Activated naive CD4-positive, alpha-beta T cell treated with Interleukin-2 at 50 U/mL for 16 hours (primary cell): ENCODE measurements at places on chromosomes 6 and 20.

DNA sequence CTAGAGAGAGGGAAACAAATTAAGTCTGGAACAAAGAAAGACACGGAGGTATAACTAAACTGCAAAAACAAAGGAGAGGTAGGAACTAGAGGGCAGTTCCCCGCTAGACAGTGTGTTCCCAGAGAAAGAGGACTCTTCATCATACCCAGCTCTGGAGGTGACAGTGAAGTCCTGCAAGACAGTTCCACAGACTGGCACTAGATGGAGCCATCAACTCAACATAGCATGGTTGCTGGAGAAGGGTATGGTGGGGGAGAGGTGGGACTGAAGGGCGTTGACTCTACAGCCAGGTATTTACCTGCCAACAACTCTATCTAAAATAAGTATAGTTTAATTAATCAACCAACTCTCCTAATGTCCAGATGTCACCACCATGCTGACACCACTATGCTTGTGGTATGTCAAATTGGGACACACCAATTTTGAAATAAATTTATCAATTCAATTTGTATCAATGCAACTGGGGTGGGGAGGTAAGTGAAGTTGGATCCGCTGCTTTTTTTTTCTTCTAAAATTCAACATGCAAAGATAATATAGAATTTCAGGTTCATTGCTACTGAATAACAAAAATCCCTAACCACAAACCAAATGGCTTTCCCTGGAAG lies 9.7 kb downstream of the BACH2 start:
- peak; percentile 65 for DNase-seq

DNA sequence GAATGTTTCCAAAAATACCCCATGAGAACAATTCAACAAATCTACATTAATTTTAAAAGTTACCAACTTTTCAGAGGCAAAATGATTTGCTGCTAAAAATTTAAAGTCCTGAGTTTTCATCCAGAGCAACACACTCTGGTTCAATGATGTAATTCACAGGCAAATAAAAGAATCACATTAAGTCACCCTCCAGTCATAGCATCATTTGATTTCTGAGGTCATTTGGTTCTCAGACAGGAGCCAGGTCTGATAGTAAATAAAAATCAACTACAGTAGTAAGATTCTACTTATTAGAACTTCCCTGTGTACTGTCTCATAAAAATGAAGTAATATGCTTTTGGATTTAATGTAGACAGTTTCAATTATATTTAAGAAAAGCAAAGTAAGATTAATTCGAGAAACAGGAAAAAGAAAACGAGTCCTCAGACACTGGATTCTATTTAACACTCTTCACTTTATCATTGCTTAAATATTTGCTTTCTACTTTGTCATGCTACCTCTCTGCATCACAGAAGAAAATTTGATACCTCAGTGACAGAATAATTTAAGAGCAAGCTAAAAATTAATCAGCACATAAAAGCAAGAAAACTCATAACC lies 25.8 kb downstream of the MAP7 start:
- DNase-seq, result no peak

GRCh38 chr6:71294121-71294523 lies 5.5 kb downstream of the OGFRL1 start:
- no peak for DNase-seq

DNA sequence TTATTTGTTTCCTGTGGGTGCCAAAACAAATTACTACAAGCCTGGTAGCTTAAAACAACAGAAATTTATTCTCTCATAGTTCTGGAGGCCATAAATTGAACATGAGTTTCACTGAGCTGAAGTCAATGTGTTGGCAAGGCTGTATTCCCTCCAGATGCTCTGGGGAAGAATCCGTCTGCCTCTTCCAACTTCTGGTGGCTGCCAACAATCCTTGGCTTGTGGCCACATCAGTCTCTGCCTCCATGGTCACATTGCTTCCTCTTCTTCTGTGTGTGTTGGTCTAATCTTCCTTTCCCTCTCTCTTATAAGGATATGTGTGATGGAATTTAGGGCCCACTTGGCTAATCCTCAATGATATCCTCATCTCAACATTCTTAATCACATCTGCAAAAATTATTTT lies 92.8 kb upstream of the EPB41L1 start:
- no peak for DNase-seq

- DNase-seq, result no peak
Observed at GRCh38 chr20:45073221-45073620, 27.7 kb downstream of the KCNS1 start.

GRCh38 chr6:3009930-3010329 lies 10.2 kb downstream of the NQO2 start:
- no peak for DNase-seq

GRCh38 chr6:159959165-159959975 lies 9.5 kb upstream of the IGF2R start:
- no peak for DNase-seq

DNA sequence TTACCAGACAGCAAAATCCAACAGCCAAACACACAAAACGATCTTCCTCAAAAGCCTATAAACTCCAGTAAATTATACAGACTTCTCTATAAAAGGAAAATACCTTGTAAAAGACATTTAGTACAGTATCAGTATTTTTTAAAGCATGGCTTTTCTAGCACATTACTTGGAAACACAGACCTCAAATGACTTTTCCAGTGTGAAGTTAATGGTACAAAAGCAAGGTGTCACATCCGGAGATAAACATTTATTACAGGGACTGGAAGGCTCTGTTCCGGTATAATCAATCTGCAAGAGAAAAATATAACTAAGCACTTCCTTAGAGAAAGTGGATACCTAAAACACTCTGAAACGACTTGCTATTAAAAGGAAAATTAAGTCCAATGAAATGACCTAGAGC lies 17.1 kb downstream of the TMEM30A start:
- no peak for DNase-seq

- no peak for DNase-seq
Observed at GRCh38 chr6:44041461-44042260, 85.6 kb downstream of the MRPL14 start.

GRCh38 chr6:141244366-141244765 lies 888.4 kb upstream of the GJE1 start:
- no peak for DNase-seq

GRCh38 chr6:139960671-139961070 lies 586.2 kb upstream of the CITED2 start:
- no peak for DNase-seq

DNA sequence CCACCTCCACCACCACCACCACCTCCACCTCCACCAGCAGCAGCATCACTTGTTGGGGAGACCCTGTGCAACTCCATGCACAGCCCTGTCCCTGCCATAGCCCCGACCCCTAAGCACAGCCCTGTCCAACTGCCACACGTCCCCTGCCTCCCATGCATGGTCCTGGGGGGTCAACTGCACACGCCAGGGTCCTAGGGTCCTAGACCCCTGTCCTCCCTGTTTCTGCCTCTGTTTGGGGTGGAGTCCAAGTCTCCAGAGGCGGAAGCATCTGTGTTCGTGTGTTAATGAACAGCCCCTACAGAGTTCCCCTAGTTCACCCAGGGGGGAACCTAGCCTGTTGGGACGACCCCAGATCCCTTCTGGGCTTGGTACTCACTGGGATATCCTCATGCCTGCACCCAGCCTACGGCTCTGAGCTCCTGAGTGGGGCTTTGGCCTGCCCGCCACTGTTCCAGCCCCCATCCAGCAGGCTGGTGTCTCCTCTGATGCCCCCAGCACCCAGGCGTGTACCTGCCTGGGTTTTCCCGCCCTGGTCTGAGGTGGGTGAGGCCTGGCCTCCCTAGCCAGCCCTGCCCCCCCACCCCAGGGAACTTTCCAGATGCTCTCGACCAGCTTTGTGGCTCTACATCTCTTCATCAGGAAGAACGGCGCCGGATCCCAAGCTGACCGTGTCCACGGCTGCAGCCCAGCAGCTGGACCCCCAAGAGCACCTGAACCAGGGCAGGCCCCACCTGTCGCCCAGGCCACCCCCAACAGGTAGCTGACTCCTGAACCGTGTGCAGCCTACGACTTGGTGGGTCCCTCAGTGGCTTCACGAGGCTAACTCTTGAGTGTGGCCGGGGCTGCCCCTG lies 2.5 kb upstream of the TNFRSF6B start:
- no peak for DNase-seq

DNA sequence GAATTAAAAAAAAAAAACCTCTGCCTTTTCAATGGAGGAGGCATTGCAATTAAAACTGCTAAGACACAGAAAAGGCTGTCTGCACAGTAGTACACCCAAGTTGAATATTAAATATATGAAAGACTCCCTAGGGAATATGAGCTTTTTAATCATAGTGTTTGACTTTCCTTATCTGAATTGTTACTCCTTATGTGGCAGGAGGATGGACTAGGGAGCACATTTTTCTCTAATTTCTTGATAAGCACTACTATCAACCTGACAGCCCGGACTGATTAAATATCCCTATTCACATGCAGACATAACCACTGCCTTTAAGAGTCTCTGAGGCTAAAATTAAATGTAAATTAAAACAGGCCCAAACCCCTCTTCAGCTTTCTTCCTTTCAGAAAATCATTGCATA lies 428.6 kb upstream of the GJE1 start:
- DNase-seq, result no peak

- no peak for DNase-seq
Observed at GRCh38 chr20:62132421-62132820, 10.1 kb downstream of the LSM14B start.

DNA sequence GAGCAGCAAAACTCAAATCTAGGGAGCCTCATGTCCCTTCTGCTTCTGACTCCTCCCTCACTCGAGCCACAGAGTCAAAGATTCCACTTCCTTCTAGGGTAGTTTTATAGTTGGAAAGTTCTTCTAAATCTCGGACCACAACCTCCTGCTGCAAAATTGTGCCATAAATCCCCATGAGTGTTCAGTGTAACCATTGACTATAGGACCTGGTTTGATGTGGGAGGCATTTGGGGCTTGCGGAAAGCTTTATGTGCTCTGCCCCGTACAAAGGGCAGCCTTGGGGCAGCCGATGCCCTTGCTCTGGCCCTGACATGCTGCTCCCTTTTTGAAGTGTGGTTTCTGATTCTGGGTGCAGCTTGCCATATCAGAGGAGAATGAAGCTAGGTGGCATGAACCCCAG lies 43.6 kb upstream of the IER3 start:
- DNase-seq, result no peak

DNA sequence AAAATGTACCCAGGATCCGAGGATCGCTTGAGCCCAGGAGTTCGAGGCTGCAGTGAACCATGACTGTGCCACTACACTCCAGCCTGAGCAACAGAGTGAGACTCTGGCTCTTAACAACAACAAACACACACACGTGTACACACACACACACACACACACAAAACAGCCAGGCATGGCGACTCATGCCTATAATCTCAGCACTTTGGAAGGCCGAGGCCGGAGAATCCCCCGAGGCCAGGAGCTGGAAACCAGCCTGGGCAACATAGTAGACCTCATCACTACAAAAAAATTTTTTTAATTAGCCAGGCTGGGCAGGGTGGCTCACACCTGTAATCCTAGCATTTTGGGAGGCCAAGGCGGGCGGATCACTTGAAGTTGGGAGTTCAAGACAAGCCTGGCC lies 23.3 kb upstream of the ARFGEF2 start:
- no peak for DNase-seq

DNA sequence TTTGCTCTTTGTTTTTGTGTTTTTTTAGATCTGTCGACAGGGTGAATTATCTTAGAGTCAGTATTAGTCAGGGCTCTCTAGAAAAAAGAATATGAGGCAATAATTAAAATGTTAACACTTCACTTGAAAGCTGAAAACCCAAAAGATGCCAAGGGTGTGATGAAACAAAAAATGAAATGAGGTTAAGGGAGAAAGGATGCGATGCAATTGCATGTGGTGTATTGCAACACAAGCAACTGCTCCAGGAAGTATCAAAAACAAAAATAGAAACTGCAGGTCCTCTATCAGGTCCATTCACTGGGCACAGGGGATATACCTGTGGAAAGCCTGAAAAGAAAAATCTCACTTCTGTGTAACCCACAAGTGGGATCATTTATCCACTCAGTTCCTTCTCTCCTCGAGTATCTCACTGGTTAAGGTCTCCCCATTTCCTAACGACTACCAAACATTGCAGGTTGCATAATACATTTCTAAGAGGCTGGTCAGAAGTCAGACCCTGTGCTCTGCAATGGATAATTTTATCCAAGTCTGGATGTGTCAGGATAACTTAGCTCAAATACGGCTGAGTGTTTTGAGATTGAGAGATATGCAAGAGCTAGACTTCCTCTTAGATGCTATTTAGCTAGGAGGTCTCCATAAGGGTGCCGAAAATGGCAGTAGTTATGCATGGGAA lies 257.7 kb upstream of the GJE1 start:
- no peak for DNase-seq

DNA sequence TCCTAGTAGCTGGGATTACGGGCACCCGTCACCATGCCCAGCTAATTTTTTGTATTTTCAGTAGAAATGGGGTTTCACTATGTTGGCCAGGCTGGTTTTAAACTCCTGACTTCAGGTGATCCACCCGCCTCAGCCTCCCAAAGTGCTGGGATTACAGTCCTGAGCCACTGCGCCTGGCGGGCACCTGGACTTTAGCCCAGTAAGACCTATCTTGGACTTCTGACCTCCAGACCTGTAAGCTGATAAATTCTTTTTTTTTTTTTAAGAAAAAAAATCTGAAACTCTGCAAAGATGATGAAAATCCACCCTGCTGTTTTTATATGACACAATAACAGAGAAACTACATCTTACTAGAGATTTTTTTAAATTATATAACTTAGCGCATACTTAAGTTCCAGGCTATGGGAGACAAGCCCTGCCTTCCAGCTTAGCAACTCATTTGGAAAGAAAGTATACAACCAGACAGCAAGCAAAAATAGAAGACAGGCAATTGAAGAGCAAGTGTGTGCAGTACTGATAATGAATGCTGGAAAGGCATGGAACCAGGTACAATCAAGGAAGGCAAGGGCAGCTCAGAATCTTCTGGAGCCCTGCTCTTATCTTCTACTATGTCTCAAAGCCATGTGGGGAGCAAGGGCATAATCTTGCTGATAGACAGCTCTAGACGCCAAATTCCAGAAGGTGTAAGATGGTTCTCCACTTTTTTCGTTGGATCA lies 104.2 kb downstream of the CD83 start:
- DNase-seq, result no peak

DNA sequence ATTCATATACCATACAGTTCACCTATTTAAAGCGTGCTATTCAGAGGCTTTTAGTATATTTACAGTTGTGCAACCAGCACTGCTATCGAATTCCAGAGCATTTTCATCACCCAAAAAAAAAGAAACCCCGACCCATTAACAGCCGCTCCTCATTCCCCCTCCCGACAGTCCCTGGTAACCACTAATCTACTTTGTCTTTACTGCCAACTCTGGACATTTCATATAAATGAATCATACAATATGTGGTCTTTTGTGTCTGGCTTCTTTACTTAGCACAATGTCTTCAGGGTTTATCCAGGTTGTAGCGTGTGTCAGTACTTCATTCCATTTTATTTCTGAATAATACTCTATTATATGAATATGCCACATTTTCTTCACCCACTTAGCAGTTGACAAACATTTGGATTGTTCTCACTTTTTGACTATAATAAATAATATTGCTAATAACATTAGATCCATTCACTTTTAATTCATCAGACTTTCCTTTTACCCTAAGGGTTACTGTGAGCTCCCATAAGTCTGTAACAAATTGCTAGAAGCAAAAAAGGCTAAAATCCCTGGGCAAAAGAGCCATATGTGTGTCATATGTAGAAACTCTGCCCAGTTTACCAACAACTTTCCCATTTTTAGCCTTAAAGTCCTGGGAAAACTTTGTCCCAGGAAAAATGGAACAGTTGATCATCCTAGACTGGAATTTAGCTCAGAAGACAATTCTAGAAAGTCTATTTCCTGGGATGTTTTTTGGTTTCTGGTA lies 23.2 kb upstream of the ROS1 start:
- DNase-seq, result no peak
